Peyer's patch (tissue), 4 donors: ENCODE measurements at places on chromosomes 3 and 15. TPM values are rescaled to one million over a fixed set of nuclear protein-coding genes. Genes with fewer than 3 reads are reported as not detected.

- DNase-seq, result no peak
These were observed 82.0 kb downstream of the CNTN3 start for GRCh38 chr3:74532446-74532845.

Gene FBXW12
- total RNA-seq, result not detected

DNA sequence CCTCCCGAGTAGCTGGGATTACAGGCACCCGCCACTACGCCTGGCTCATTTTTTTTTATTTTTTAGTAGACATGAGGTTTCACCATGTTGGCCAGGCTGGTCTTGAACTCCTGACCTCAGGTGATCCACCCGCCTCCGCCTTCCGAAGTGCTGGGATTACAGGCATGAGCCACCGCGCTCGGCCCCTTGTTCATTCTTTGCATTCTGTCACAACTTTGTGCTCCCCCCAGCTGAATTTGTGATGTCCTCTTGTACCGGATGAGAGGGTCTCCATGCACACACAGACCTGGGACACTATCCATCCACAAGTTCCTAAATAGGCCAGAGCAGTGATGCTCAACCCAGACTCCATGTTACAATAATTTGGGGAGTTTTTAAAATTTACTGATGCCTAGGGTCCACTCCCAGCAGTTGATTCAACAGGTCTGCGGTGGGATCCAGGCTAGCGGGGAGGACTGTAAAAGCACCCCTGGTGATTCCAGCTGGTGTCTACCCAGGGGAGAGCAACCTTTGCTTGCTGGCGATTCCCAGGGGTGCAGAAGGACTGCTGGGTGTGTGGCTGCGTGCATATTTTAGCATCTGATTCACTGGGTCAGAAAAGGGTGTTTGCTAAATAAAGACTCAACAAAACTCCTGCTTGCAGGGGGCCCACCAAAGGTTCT lies 1.0 kb downstream of the RASSF1 start:
- no peak for DNase-seq

DNA sequence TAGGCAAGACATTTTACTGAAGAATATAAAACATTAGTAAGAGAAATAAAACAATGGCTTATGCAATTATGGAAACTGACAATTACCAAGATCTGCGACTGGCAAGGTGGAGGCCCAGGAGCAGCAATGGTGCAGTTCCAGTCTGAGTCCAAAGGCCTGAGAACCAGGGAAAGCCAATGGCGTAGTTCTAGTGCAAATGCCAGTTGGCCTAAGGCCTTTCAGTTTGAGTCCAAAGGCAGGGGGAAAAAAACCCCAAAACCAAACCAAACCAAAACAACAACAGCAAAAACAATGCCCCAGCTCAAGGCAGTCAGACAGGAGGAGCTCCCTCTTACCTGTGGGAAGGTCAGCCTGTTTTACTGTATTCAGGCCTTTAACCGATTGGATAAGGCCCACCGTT lies 72.6 kb downstream of the ST6GAL1 start:
- no peak for DNase-seq

GRCh38 chr3:139105154-139105702 lies 60.5 kb upstream of the PRR23C start:
- peak; percentile 37 for DNase-seq

GRCh38 chr3:168981396-168981795 lies 682.1 kb downstream of the MECOM start:
- DNase-seq, result no peak

DNA sequence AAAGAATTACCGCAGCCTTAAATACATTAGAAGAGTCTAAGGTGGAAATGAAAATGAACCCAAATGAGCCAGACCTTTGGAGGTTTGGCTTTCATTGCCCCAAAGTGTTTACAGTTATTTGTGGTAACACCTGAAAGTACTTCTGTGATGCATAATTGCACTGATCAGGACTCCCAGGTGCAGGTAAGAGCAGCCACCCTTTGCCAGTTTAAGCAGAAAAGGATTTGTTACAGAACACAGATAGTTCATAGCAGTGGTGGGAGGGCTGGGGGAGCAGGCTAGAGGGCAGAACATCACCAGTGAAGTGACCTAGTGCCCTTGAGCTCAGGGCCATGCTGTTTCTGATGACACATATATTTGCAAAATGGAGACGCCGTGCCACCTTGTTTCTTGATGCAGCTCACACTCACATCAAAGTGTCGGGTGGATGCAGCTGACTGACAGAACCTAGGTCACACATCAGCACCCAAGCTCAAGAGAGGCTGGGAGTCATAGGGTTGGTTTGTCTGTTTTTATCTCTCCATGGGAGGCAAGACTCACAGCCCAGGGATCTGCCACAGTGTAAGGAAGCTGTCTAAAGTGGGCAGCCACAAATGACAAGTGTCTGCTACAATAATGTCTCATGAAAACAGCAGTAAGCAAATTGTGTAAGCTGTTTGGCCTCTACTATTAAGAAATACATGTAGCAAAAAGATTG lies 49.1 kb downstream of the NEK11 start:
- no peak for DNase-seq

Gene IL17RD
- total RNA-seq, result 5.8 TPM

- DNase-seq, result no peak
These were observed 3.6 kb downstream of the TAGLN3 start for GRCh38 chr3:112002096-112002971.

DNA sequence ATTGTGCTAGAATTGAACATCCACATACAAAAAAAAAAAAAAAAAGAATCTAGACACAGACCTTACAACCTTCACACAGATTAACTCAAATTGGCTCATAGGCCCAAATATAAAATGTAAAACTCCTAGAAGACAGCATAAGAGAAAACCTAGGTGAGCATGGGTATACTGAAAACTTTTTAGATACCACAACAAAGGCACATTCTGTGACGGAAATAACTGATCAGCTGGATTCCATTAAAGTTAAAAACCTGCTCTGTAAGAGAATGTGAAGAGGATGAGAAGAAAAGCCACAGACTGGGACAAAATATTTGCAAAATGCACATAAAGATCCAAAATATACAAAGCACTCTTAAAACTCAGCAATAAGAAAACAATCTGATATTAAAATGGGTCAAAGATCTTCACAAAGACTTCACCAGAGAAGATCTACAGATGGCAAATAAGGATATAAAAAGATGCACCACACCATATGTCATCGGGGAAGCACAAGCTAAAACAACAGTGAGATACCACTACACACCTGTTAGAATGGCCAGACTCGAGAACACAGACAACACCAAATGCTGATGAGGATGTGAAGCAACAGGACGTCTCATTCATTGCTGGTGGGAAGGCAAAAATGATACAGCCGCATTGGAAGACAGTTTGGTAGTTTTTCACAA lies 167.9 kb downstream of the PDE8A start:
- no peak for DNase-seq

Gene EPHA6
- 1.7 TPM for total RNA-seq

- DNase-seq, result no peak
These were observed 152.7 kb downstream of the IL20RB start for GRCh38 chr3:137110392-137110996.

Gene PLSCR4
- 27.5 TPM for total RNA-seq

Gene PRRT3
- 3.4 TPM for total RNA-seq

GRCh38 chr3:5692446-5692845 lies 504.9 kb downstream of the EDEM1 start:
- no peak for DNase-seq

GRCh38 chr15:86076468-86076867 lies 3.2 kb upstream of the AGBL1 start:
- no peak for DNase-seq

Gene GRAMD1C
- 29.4 TPM for total RNA-seq

DNA sequence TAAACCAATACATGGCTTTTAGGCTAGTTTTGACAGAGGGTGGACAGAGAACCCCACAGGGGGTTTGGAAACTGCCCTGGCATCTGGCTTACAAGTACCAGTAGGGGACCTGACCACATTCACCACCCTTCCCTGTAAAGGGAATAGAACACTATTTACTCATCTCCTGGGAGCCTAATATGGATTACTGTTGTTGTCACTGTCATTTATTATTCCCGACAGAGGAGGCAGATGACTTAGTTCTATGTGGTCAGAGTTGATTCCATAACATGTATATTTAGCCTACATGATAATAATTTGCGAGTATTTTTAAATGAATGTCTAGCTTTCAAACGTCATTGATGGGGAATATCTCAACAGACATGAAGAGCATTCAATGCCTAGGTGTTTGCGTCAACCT lies 15.9 kb downstream of the ZBTB38 start:
- no peak for DNase-seq

DNA sequence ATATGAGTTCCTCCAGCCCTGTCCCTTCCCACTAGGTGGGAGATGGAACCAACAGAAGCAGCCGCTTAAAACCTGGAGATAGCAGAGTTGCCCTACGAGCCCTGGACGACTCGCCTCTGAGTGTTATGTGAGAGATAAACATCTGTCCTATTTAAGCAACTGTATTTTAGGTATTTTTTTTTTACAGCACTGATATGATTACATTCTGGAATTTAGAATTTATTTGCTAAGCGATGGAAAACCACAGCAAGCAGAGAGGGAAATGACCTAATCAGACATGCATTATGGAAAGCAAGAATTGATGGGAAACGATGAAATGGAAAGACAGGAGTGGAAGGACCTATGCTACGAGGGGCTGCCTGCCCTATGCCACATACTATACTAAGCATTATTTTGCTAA lies 379.0 kb upstream of the IL12A start:
- no peak for DNase-seq

GRCh38 chr3:143120716-143121240 lies 1.2 kb downstream of the CHST2 start:
- DNase-seq, result peak; percentile 49

Gene SH3GL3
- not detected for total RNA-seq

GRCh38 chr3:44883213-44883955 lies 9.0 kb downstream of the TGM4 start:
- DNase-seq, result no peak

- no peak for DNase-seq
These were observed 23.2 kb downstream of the QTRT2 start for GRCh38 chr3:114079761-114080160.

GRCh38 chr15:65215496-65215895 lies 4.2 kb upstream of the CILP start:
- DNase-seq, result no peak

- no peak for DNase-seq
These were observed 1.0 kb upstream of the ZNF620 start for GRCh38 chr3:40504636-40505430.

DNA sequence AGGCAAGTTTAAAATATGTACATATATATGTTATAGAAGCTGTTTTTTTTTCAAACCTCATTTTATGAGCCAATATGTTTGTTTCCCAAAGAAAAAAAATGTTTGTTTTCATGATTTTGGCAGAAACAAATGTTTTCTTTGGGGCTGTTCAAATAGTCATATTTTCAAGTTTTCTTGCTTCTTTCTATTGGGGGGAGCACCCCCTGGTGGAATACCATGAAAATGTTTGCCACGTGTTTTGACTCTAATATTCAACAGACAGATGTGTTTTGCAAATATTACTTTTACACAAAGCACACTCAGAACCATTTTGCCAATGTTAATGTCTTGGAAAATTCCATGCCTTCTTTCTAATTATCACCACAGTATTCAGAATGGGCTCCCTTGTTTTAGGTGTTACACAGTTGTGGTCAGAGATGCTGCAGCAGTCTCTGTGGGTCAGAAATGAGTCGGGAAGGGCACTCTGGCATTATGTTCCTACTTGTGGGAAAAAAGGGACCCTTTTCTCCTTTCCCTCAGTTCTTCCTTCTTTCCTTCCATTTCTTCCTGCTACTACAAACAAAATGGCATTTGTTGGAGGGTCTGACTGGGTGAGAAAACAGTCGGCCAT lies 817.0 kb downstream of the TUSC7 start:
- DNase-seq, result no peak

- DNase-seq, result no peak
These were observed 33.1 kb upstream of the ALDH1L1 start for GRCh38 chr3:126213379-126214028.

DNA sequence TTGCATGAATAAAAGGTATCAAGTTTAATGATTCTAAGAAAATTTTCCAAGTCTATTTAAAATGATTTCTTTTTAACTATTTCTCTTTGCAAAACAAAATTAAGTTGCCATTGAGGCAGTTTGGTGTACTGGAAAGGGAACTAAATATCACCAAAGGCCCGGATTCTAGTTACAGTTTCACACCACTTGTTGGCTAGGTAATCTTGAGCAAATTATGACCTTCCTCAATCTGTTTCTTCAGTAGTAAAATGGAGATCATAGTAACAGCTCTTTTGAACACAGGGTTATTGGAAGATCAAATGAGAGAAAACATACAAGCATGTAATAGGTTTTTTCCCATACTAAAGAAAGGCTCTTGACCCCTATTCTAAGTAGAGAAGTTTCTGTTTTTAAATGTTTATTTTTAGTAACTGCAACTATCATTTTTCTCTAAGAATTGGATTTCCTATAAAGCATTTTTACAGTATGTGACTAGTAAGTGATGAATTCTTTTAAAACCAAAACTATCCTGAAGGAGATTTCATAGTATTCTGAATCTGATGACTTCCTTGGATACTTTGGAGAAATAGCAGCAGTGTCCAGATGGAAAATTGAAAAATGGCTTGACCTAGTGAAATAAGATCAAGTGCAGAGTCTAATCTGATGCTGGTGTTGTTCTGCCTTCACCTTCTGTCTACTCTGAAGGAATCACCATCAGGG lies 15.7 kb downstream of the SCAANT1 start:
- DNase-seq, result no peak

DNA sequence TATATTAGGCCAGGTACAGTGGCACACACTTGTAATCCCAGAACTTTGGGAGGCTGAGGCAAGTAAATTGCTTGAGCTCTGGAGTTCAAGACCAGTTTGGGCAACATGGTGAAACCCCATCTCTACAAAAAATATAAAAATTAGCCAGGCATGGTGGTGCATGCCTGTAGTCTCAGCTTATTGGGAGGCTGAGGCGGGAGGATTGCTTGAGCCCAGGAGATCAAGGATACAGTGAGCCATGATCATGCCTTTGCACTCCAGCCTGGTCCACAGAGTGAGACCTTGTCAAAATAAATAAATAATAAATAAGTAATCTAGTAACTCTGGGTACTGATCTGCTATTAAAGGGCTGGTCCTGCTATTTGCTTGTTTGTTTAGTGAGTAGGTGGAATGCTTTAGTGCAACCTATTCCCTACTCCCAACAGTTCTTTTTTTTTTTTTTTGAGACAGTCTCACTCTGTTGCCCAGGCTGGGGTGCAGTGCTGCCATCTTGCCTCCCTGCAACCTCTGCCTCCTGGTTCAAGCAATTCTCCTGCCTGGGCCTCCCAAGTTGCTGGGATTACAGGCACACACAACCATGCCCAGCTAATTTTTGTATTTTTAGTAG lies 9.1 kb upstream of the INO80 start:
- DNase-seq, result no peak
